ENCODE measurements at places on chromosomes 11 and 22.

GRCh38 chr11:88284336-88285050 is 53.0 kb downstream of the CTSC start:
- no peak for DNase-seq

DNA sequence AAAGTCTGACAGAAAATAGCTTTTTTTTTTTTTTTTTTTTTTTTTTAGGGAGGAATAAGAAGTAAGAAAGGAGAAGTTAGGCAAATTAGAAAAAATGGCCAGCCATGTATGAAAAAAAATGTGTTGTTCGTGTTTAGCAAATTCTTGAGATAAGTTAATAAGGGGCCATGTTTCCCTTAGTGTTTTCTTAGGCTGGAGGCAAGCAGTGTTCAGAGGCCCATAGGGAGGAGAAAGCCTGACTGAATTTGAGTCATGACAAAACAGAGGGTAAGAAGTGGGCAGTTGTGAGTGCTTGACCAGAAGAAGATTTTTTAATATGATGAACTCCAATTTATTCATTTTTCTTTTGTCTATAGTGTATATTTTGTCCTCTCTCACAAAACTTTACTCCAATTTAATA is 766.4 kb downstream of the FAM181B start:
- no peak for DNase-seq

DNA sequence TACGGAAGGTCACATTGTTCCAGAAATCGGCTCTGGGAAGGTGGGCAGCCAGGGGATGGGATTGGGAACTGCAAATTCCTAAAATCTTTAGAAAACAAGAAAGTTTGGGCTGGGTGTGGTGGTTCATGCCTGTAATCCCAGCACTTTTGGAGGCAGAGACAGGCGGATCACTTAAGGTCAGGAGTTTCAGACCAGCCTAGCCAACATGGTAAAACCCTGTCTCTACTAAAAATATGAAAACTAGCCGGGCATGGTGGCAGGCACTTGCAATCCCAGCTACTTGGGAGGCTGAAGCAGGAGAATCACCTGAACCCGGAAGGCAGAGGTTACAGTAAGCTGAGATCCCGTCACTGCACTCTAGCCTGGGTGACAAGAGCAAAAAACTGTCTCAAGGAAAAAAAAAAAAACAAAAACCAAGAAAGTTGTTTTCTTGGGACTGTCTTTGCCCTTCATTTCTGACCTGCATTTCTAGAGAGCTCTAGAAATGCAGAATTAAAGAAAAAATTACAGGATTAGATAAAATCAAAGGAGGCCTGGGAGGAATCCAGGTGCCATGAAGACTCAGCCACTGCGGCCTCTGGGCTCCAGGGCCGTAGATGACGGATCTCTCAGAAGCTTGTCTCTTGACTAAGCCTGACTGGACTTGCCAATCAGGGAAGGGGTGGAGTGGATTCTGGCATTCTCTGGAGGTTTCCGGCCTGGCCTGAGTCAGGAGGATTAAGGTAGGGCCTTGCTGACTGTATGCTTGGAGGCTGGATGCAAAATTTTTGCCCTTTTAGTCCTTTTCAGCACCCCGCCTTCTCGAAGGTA is 5.3 kb upstream of the MALAT1 start:
- no peak for DNase-seq

GRCh38 chr22:19855504-19856409 is 1.1 kb upstream of the GNB1L start:
- no peak for DNase-seq

- no peak for DNase-seq
These were observed 1.5 kb upstream of the FAM111A start for GRCh38 chr11:59141191-59141590.

DNA sequence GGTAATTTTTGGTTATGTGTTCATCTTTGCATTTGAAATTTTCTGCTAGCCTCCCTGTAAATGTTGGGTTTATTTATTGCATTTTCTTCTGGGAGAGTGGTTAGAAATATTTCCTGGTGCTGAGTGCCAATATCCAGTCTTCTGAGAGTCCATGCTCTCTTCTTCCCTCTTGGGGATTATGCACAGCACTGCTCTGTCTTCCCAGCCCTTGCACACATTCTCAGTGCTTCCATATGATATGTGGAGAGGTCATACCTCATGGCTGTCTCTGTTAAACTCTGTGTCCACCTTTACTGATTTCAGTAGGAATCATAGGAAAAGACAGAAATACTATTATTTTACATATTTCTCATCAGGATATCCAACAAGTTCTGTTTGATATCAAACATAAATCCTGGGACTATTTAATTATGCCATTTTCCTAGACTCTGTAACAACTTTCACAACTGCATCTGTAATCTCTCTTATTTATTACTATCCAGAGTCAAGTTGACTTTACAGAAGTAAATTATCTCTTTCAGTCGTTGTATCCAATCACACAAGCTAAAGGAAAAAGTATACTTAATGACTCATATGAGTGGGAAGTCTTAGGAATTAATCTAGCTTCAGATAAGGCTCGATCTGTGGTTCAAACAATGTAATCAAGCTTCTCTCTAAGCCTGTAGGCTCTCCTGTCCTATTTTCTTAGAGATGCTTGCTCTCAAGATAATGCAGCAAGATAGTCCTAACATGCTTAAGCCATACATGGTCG is 2.7 kb upstream of the NXPE1 start:
- no peak for DNase-seq

DNA sequence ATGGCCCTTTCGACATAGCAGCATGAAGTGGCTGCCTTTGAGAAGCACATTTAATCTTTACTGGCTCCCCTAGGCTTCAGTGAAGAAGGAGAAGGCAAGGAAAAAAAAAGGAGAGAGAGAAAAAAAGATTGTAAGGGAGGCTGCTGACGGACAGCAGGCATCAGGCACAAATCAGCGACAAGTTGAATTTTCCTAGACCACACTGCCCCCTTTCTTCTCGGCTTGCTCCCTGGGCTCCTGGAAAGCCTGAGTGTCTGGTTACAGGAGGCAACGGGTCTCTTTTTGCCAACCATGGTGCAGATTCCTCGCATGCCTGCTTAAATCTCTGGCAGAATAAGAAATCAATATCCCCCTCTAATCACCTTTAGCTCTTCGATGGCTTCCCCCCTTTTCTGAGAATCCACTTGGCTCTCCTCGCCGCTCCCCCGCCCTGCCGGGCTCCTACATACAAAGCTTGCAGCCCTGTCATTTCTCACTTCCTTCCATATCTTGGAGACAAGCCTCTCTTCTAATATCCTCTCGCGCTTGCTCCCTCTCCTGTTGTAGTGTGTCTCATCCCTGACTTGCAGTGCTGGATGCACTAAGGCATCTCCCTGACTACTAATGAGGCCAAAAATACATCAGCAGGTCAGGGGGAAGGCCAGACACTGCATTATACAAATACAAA is 14.3 kb downstream of the BLID start:
- DNase-seq = no peak

DNA sequence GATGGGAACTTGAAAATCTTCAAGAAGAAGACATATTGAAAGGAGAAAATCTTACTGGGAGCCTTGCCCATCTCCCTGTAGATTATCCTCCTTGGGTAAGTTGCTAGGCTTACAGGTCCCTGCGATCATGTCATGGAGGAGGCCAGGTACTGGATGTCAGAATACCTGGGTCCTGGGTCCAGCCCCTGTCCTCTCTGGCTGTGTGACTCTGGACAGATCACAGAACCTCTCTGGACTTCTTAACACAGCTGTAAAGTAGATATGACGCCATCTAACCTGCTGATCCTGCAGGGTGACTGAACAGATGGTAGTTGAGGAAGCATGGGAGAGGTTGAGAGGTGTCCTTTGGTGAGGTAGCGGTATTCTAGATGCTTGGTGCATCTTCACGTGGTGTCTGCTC is 4.1 kb downstream of the TSKU start:
- no peak for DNase-seq

DNA sequence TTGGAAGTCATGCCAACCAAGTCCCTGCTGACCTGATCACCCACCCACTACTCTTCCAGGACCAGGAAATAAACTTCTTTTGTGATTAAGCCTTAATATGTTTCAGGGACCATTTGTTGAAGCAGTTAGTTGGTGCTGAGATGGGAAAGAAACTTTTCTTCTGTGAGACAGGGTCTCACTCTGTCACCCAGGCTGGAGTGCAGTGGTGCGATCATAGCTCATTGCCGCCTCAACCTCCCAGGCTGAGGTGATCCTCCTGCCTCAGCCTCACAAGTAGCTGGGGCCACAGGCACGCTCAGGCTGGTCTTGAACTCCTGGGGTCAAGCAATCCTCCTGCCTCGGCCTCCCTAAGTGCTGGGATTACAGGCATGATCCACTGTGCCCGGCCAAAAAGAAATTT is 10.6 kb downstream of the SUSD2 start:
- DNase-seq = no peak

DNA sequence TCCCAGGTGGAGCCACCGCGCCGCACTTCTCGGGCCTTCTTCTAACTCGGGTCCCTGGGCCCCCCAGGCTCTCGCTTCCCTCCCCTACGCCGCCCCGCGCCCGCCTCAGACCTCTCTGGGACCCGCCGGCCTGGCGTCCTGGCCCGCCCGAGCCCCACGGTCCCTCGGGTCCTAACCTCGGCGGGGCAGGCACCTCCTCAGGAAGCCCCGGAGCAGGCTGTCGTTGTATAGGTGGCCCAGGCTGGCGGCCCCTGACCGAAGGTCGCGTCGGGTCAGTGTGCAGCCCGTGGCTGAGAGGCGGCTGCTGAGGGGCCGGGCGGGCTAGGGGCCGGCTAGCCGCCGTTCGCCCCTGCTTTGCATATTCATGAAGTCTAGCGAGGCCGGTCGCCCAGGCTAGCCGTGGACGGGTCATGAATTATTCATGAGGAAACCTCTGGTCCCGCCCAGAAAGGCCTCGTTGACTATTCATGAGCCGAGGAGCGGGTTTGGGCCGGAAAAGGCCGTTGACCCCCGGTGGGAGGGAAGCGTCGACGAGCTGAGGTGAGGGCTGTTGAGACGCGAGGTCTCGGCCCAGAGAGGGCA is at the start of gene HORMAD2:
HORMAD2 (plus strand) TSS at position 513 of the 582 bp plus-strand sequence. CDS start 13,489 bp downstream, outside the sequence.
- DNase-seq = no peak

DNA sequence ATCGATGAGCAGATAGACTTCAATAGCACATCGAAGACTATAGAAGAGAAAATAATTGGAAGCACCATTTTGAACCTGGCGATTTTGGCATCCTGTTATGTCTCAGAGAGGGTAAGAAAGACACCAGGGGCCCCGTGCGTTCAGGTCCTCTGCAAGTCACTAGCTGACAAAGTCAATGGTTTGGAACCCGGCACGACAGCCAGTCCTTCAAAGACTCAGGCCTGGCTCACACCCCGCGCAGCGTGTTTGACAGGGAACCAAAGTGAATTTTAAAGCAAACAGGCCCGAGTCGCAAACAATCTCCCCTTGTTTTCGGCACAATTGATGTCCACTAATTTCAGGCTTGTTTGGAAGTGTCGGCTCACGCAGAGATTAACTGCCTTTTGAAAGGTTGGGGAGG is 716.6 kb downstream of the BRD1 start:
- DNase-seq = no peak

GRCh38 chr11:64152841-64153691 is 12.8 kb downstream of the MACROD1 start:
- peak; percentile 62 for DNase-seq

DNA sequence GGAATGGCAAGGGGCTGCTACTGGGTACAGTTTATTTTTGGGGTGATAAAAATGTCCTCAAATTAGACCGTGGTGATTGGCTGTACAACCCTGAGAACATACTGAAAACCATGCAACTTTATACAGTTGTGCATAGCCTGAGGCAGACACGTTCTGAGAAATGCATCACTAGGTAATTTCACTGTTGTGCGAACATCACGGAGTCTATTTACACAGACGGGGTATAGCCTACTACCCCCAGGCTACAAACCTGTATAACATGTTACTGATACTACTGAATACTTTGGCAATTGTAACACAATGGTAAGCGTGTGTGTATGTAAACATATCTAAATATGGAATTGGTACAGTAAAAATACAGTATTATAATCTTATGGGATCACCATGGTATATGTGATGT is 23.6 kb downstream of the NARS2 start:
- DNase-seq = no peak

- no peak for DNase-seq
These were observed 859.0 kb downstream of the FAM181B start for GRCh38 chr11:81874635-81875034.

GRCh38 chr11:3655547-3655946 is 10.6 kb downstream of the ART1 start:
- no peak for DNase-seq

DNA sequence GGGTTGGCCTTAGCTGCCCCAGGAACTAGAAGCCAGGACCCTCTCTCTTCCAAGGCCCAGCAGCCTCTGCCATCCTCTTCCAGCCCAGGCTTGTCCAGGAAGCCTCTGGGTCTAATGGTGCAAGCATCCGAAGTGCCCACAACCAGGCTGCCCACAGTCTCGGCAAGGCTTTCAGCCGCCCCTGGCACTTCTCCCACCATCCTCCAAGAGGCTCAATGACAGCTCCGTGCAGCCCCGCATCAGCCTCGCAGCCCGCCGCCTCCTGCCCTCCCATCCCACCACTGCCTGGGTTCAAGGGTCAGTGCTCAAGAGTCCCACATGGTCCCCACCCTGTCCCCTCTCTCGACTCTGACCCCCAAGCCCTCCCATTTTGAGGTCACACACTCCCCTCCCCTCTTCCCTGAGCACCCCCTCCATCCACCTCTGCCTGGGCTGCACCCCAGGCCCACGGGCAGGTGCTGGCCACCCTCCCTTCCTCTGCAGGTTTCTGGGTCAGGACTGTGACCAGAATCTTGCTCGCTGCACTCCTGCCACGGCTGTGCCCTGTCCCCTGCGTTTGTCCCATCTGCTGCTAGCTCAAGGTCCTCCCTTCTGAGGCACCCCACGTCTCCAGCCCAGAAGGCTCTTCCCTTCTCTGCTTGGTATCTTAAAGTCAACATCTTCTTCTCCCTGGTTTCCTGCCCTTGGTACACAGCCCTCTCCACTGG is 17.2 kb downstream of the IFITM10 start:
- DNase-seq = no peak

GRCh38 chr22:21051831-21052400 is 6.2 kb downstream of the LRRC74B start:
- DNase-seq = no peak

- no peak for DNase-seq
These were observed 918 bp upstream of the CAPN5 start for GRCh38 chr11:77065878-77066228.

- DNase-seq = no peak
These were observed 268.5 kb upstream of the SYN3 start for GRCh38 chr22:33326540-33327295.

DNA sequence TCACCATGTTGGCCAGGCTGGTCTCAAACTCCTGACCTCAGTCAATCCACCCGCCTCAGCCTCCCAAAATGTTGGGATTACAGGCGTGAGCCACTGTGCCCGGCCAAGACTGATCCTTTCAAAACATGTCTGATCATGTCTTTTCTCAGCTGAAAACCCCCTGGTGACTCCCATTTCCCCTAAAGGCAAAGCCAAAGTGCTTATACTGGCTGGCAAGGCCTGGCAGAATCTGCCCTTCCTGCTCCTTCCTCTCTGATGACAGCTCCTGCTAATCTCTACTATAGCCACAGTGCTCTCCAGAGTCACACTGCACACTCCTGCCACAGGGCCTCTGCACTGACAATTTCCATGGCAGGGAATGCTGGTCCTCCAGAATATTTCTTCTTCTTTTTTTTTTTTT is 2.6 kb upstream of the MCHR1 start:
- no peak for DNase-seq

All from stimulated activated CD4-positive, alpha-beta T cell treated with anti-CD3 and anti-CD28 coated beads, Interleukin-1b, Interleukin-23, amount 100 ng/mL, for 1 hour (primary cell).